ENCODE measurements at places on chromosomes 12 and 14.

DNA sequence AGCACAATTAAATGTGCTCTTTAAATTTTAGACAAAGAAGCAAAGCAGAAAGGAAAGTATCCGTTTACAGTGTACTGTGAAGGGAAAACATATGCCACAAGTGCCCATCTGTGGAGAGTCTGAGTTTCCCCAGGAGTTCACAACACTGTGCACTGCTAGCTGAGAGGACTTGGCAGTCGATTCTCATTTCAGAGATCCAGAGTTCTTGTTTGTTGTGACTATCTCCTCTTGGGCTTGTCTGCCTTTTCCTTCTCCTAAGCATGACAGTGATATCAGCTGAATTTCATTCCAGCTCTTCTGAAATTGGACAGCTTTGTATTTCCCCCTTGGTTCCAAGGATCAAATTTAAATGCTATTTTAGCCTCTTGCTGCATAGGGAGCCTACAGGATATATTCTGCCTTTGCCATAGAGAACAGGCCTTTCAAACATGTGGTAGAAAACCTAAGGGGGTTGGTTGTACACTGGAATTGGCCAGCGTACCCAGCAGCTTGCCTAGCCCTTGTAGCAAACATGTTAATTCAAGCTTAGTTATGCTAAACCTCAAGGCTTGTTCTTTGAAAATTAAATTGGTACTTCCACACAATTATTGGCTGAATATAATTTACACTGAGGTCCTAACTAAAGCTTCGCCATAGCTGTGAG, 259.2 kb upstream of the NOVA1 start:
- peak; percentile 12 for DNase-seq

GRCh38 chr12:54304187-54304810, 3.5 kb upstream of the NFE2 start:
- DNase-seq, result no peak

DNA sequence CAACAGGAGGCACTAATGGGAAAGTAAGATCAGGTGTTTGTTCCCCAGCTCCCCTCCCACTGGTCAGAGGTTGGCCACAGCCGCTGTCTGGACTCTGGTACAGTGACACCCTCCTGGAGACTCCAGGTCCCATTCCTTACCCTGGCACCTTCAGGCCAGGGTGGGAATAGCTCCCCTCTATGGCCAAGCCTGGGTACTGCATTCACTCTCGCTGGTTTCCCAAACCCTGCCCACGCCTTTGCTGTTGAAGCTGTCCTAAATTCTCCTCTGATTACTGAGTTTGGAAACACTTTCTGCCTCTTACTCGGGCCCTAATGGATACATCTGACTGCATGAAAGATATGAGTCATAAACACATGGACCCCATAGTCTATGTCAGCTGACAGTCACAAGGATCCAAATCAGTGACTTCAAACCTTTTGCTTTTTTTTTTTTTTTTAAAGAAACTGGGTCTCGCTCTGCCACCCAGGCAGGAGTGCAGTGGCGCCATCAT, 17.9 kb downstream of the HRK start:
- no peak for DNase-seq

DNA sequence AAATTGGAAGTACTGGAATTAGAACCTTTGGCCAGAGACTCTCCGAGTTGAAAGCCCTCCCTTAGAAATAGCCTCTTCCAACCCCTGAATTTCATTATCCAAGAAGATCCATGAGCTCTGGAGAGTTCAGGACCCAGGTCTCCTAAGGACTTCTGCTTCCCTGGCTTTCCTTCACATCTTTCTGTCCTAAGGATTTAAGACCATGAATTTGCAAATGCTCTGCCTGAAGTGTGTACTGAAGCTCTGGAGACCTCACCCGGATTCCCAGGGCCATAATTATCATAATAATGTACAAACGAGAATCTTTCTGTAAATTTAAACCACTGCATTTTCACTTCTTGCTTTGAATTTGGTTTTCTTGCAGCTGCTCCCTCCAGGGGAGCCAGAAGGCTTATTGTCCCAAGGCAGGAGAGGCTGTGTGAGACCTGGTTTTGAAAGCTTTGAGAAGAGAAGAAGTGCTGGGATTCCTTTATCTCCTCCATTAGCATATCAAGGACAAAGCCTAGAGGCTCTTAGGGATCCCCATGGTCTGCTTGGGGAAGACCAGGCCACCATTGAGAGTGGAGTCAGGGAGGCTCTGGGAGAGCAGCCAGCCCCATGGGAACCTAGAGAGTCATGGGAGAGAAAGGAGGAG, 41.1 kb downstream of the GLRX5 start:
- DNase-seq, result no peak

DNA sequence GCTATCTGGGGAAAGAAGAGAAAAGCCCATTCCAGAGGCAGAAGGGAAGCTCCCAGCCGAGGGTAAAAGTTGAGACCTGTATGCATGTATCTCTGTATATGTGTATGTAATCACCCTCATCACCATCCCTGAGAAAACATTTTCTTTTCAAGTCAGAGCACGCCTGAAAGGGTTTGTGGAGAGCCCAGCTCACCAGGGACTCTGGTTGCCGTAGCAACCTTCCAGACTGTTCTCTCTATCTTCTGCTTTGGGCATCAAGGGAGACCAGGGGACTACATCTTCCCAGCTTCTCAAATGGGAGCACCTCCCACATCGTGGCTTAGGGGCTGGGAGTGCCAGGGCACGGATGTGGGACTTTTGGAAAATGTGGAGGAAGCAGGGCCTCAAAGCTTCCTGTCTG, 93.5 kb downstream of the GALNT8 start:
- peak; percentile 3 for DNase-seq

DNA sequence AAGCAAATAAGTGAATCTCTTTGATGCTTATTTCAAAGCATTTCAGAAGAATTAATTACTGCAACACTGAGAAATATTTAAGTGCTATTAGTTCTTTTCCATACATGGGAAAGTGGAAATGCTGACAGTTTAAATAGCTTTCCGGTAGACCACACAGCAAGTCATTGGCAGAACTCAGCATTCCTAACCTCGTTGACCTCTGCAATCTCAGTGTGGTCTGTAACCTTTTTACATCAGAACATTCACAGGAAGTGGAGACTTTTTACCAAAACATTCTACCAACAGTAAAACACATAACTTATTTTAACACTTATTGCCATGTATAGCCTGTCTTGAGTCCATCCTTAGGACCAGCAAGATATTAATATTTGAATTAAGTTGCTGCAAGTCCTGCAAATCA, 249.5 kb upstream of the DCN start:
- no peak for DNase-seq

- no peak for DNase-seq
Measured at GRCh38 chr14:89160437-89160836, 256.6 kb downstream of the FOXN3 start.

DNA sequence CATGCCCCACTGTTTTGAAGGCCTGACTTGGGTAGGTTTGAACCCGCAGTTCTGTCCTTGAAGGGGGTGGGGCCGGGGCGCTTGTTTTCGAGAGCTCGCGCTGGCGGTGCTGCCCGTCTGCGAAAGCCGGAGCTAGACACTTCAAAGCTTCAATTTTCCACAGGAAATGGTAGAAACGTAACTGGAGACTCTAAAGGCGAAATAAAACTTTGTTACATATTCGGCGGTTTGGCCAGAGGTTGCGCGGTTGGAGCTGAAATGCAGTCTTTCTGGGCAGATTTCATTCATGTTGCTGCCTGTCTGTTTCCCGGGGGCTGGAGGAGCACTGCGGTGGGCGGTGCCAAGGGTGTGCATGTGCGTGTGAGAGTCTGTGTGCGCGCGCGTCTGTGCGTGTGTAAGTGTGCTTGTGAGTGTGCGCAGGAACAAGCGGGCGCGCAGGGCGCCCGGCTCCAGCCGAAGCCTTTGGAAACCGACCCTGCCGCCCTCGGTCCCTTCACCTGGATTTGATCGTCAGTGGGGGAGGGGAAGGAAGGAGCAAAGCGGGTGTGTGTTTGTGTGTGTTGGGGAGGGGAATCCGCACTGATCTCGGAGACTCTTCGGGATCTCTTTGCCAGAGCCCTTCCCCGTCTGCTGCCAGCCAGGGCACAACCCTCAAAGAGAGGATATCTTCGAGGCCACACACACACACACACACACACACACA, 227.7 kb upstream of the CRY1 start:
- peak; percentile 34 for DNase-seq

- no peak for DNase-seq
Measured at GRCh38 chr14:64673748-64674147, 30.5 kb upstream of the PLEKHG3 start.

DNA sequence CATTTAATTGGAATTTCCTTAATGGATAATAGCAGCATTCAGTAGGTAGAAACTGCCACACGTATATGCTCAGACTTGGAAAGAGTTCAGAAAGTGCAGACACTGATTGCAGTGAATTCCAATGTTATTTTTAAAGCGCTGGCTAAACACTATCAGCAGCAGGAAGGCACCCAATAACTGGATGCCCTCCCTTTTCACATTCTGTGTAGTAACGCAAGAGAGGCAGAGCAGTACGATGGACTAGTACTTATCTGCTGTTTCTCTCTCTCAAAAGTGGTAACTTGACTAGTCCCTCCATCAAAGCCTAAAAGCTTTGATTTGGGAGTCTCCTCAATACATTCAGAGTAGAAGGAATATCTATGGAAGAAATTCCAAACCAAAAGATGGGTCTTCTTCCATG, 791.0 kb downstream of the TMTC2 start:
- no peak for DNase-seq

- DNase-seq, result no peak
Measured at GRCh38 chr12:113990250-113991223, 24.4 kb upstream of the RBM19 start.

GRCh38 chr12:89225808-89226411, 126.4 kb downstream of the DUSP6 start:
- no peak for DNase-seq
